Testis (tissue), 5 donors: ENCODE measurements at places on chromosomes 5 and 9.

DNA sequence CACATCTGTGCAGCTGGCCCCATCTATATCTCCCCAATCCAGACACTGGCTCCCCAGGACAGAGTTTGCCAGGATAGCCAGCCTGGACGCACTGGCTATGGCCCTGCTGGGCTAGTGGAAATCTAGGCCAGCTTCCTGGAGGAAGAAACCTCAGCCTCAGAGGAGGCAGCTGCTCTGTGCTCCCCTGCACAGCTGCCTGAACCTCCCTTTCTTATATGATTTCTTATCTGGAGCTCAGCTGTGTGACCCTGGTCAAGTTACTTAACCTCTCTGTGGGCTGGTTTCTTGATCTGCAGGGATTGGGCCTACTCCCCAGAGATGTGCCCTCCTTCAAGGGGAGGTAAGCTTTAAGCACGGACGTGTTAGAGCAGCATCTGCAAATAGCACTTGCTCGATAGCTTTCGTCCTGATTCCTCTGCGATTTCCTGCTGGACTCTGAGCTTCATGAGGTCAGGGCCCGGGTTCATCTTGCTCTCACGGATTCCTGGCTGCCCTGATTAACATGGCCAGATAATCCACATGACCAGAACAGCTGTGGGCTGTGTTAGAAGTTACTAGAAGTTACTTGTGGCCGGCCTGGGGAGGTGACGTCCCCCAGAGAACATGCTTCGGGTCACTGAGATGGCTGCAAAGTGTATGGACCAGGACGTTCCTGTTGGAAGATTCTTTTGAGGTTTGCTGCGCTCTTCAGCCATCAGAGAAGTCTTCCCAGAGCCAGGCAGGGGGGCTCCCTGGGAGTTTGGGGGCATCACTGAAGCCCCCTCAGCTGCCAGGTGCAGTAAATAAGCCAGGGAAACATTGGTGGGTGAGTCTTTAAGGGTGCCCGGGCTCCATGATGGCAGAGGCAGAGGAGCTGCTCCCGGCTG, 14.5 kb downstream of the C9orf50 start:
- peaks cover 31% of the 10 kb centered on the region for H3K4me1 ChIP-seq
- H3K27ac ChIP-seq = peak overlapping the region; percentile 93
- H3K4me3 ChIP-seq = no peak overlapping the region

GRCh38 chr9:34545497-34545896, 22.7 kb upstream of the ENHO start:
- H3K4me3 ChIP-seq = no peak overlapping the region
- no peaks in the 10 kb centered on the region for H3K4me1 ChIP-seq
- DNase-seq = peak; percentile 13
- H3K27me3 ChIP-seq = no peaks in the 10 kb centered on the region
- H3K36me3 ChIP-seq = no peaks in the 10 kb centered on the region
- H3K27ac ChIP-seq = no peak overlapping the region

DNA sequence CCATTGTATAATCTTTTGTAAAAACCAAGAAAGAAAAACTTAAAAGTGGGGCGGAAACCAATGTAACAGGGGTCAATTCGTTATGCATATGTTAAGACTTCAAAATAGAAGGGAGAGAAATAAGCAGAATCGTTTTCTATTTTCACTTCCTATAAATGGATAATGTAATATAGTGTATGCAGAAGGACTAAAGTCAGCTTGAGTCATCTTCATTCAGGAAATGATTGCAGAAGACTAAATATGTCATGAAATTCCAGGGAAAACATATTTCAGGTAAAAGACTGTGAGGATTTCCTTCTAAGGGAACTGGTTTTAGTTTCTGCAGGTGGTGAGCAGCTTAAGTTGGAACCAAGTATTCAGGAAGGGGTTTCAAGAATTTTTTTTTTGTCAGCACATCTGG, 753.3 kb downstream of the IRX1 start:
- no peak overlapping the region for H3K27ac ChIP-seq
- no peaks in the 10 kb centered on the region for H3K27me3 ChIP-seq
- no peaks in the 10 kb centered on the region for H3K4me1 ChIP-seq
- no peak overlapping the region for H3K4me3 ChIP-seq

DNA sequence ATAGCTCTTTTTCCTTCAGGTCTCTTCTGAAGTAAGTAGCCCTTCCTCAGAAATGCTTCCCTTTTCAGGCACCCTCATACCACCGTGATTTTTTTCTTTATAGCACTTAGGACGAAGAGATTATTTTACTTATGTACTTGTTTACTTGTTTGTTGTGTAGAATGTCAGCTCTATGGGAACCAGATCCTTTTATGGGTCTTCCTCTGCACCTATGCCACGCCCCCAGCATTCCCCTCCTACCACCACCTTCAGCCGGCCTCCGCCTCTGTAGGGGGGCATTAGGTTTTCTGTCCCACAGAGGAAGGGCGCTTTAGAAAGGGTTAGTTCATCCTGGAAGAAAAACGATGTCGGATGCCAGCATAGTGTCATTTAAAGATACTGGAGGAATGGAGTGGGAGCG, 1.8 kb downstream of the CDKN2B-AS1 start:
- peak overlapping the region; percentile 82 for H3K4me3 ChIP-seq
